NCI-H524 treated with DMSO at 0.1 percent for 48 hours (cell line): ENCODE measurements at places on chromosomes 1 and 21.

GRCh38 chr1:1402072-1402900 is 3.2 kb upstream of the CCNL2 start:
- DNase-seq = no peak

- DNase-seq = no peak
These were observed 628.5 kb downstream of the SMYD3 start for GRCh38 chr1:245878585-245878984.

GRCh38 chr1:166884040-166884642 is 8.1 kb upstream of the TADA1 start:
- no peak for DNase-seq

GRCh38 chr1:20660363-20660762 is 806 bp downstream of the DDOST start:
- no peak for DNase-seq

DNA sequence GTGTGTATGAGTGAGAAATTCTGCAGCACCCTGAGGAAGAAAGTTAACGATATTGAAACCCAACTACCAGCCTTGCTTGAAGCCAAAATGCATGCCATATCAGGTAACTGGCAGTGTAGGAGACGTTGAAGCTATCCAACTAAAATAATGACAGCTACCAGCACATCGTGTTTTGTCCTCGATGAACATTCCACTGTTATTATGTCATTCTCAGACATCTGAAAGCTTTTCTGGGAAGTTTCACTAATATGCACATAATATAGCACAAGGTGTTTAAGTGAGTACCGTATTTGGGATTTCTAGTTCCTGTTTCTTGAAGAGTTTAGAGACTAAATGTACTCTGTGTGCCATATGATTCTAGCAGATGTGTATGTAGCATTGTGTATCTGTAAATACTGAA is 173.5 kb downstream of the DISC1 start:
- DNase-seq = no peak

- no peak for DNase-seq
These were observed 1.5 kb downstream of the GCLM start for GRCh38 chr1:93907718-93908117.

DNA sequence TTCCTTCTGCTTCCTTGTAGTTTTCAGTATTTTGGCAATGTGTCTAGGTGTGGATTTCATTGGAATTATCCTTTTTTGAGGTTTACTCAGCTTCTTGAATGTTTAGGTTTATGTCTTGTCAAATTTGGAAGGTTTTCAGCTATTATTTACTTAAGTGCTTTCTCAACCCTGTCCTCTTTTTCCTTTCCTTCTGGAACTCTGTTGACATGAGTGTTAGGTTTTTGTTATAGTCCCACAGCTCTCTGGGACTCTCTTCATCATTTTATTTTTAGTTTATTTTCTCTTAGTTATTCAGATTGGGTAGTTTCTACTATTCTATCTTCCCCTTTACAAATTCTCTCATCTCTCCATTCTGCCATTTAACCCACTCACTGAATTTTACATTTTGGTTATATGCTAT is 63.1 kb upstream of the GPR88 start:
- DNase-seq = no peak

- no peak for DNase-seq
These were observed 10.8 kb downstream of the COL9A2 start for GRCh38 chr1:40306296-40306695.

DNA sequence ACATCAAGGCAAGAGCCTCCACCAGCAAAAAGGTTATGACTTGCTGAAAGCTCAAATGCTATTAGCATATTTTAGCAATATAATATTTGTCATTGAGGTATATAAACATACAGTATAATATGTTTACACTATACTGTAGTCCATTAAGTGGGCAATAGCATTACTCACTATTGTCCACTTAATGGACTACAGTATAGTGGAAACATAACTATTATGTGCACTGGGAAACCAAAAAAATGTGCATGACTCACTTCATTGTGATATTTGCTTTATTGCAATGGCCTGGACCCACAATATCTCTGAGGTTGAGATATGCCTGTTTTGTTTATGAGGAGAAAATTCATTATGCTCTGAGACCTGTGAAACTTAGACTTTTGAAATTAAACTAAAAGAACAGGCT is 300.0 kb downstream of the BARHL2 start:
- no peak for DNase-seq

DNA sequence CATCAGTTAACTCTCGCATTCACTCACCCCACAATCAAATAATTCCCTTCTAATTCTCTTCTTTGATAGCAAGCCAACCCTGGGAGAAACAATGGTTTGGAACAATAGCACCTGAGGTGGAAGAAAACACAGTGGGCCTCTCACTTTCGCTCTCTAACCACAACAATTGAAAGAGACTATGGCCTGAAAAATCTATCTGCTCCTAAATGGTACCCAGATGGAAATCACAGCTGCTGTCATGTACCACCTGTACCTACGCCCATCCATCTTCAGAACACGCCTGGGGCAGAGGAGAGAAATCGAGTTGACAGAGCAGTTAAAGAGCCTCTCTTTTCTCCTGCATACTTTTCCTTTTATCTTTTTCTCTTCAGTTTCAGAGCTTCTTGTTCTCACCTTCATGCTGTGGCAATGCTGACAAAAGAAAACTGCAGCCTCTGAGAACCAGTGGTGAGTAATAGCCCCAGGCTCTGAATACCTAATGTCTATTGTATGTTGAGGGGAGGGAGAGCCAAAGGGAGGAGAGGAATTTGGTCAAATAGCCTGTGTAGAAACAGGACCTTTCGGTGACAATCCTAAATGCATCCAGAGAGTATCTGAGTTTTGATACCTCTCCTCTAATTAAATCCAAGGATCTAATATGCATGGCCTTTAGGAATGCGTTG is 57.7 kb downstream of the ZC3H11B start:
- no peak for DNase-seq

DNA sequence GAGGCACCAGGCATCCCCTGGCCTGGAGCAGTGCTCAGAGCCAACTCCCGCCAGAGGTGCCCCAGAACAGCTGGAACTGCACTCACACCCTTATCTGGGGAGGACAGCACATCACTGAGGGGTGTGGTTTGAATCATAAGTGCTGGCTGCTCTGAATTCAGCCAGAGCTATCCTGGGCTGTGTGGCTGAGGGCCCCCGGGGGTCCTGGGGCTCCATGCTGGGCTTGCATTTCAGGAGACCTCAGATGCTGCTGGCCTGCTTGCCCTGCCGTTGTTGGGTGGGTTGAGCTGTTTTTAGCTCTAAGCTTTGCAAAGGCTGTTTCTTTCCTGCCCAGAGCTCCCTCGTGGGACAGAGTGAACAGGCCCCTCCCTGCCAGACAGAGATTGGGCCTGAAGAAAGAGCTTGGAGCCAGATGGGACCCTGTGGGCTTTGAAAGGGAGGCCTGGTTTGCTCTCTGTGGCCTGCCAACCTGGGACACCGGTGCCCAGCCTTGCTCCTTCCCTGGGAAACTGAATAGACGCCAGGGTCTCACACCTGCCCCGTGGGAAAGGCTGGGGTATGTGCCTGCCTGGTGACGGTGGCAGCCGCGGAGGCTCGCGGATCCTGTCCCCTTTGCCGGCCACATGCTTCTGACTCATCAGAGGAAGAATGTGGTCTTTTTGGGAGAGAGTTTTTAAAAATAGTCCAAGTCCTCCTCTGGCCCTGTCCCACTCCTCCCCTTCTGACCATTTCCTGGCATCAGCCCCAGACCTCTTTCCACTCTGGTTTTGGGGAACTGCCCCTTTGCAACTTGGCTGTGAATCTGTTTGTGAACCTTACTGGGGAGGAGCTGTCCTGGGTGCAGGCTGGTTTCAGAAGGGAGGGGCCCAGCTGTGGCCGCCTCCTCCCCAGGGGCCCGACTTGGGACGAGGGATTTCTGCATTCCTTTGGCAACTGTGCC is 30.0 kb downstream of the ARHGEF10L start:
- DNase-seq = no peak

GRCh38 chr1:157202331-157202730 is 64.1 kb upstream of the ETV3 start:
- DNase-seq = no peak

DNA sequence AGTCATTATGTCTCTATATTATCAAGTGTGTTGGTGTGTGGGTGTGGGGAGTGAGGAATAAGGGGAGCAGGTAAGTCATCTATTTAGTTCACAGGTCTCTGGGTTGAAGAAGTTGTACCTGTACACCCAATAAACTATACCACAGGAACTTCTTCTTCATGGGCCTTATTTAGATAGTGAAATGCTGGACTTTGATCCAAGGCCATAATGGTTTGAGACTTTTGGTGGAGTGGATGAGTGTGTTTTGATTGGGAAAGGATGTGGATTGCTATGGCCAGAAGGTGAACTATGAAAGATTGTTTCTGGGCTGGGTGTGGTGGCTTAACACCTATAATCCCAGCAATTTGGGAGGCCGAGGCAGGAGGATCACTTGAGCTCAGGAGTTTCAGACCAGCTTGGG is 7.0 kb upstream of the ZMYM6 start:
- DNase-seq = no peak

DNA sequence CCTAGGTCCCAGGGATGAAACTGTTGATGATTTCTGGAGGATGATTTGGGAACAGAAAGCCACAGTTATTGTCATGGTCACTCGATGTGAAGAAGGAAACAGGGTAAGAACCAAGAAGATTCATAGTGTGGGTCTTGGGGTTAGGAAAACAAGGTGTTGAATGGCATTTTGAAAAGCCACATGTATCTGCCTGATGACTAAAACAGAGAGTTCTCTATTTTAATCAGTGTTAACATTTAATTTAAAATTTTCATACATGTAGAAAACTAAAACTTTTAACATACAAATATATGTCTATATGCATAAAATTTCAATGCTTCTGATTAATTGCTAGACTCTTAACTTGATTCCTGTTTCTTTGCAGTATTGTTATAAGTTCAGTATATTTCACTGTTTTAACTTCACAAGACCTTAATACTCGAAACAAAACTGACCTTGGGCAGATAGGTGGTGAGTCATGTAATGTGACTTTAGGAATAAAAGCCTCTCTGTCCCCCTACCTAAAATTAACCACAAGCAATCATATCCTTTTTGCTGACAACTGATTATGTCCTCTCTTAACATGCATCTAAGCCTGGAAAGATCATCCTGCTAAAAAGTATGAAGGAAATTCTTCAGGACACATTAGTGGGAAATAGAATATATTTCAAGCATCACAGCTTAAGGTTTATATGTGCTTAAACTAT is 95.6 kb downstream of the PTPRC start:
- no peak for DNase-seq
